ENCODE measurements at places on chromosomes 2 and 18.

DNA sequence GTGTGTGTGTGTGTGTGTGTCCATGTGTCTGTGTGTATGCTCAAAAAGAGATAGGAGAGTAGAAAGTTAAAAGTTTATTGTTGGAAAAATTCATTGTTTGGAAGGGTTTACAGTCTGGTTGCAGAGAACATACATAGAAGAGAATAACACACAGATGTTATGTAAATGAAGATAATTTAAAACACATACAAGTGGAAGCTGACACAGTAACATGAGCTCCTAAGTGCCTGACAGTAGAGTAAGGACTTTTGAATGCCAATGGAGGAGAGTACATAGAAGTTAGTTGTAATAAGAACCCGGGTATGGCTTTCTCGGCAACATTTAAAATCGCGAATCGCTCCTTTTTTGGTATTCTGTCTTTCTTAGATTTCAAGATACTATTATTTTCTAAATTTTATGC is 137.0 kb upstream of the FANCL start:
- DNase-seq: no peak

- peak; percentile 77 for DNase-seq
Observed at GRCh38 chr2:165897726-165898125, 55.9 kb downstream of the TTC21B start.

DNA sequence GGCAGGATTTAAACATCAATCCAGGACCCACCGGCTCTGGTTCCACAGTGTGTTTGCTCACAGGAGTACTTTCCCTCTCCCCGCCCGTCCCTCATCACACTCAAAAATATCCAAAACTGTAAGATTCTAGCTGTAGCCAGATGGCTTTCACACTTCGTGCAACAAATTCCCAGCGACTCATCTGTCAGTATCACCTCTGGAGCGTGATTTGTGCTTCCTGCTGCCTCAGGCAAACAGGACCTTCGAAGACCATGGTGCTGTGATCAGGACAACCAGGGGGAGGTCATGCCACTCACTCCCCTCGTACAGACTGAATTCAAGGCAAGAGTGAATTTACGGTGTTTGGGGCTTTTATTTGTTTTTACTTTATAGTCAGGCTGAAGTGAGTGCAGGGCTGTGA is 154.5 kb upstream of the PID1 start:
- DNase-seq: no peak

GRCh38 chr2:27569398-27569797 is 13.4 kb upstream of the ZNF512 start:
- DNase-seq: no peak

GRCh38 chr2:22350621-22351020 is 1034.4 kb upstream of the KLHL29 start:
- no peak for DNase-seq

GRCh38 chr2:106080959-106081358 is 113.1 kb downstream of the UXS1 start:
- no peak for DNase-seq

All from dermis blood vessel endothelial cell (primary cell).